ENCODE measurements at places on chromosomes 1 and 21.

DNA sequence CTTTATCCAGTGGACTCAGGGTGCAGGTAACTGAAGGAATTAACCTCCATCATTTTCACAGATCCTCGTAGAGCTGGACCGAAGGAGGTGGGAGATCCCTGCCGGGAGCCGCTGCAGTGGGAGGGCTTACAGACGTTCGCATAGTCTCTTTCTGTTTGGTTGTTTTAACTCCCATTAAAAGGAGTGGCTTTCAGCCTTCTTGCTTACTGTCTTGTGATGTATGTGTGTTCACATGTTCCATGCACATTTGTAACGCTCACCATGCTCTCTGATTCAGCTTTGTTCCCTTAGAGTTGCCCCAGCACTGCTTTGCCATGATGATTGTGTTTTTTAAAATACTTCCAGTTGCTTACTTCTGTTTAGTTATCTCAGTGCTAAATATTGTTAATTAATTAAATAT, 85.8 kb downstream of the ADARB1 start:
- DNase-seq: no peak

DNA sequence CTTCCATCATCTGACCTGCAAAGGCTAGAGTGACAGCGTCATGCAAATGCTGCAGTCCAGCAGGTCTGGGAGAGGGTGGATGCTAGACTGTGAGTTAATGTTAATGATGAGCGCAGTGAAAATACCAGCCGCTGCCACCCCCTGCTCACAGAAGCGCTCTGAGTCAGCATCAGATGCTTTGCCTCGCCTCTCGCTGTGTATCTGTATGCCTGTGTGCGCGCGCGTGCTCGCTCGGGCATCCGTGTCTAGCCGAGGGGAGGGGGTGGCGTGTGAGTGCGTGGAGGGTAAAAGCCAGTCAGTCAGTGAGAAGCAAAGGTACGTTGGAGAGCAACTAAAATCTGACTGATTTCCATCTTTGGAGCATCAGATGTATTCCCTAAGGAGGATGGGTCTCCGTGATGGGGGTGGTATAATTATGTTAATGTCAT, 858.7 kb downstream of the USP25 start:
- no peak for DNase-seq

DNA sequence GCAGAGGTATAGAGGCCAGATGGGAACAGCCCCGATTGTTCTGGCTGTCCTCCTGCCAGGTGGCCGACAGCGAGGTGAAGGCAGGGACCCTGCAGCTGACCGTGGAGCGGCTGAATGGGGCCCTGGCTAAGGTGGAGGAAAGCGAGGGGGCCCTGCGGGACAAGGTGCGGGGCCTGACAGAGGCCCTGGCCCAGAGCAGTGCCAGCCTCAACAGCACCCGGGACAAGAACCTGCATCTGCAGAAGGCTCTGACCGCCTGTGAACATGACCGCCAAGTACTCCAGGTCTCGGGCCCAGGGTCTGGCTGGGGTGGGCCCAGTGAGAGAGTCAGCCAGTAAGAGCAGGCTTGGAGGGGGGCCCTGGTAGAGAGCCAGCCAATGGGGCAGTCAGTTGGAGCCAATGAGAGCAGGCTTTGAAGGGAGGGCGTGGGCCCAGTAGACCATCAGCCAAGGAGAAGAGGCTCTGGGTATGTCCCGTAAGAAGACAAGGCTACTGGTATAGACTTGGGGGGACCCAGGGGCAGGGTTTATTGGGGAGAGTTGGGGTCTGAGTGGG, 11.3 kb downstream of the MFAP2 start:
- no peak for DNase-seq

GRCh38 chr1:161091796-161092507, 2.6 kb upstream of the NECTIN4 start:
- no peak for DNase-seq

GRCh38 chr1:115829023-115829674, 11.8 kb downstream of the NHLH2 start:
- no peak for DNase-seq

GRCh38 chr1:221612047-221612777, 129.7 kb downstream of the DUSP10 start:
- DNase-seq: no peak

Measured in activated naive CD4-positive, alpha-beta T cell (primary cell).